ENCODE measurements at places on chromosomes 2 and 18.

DNA sequence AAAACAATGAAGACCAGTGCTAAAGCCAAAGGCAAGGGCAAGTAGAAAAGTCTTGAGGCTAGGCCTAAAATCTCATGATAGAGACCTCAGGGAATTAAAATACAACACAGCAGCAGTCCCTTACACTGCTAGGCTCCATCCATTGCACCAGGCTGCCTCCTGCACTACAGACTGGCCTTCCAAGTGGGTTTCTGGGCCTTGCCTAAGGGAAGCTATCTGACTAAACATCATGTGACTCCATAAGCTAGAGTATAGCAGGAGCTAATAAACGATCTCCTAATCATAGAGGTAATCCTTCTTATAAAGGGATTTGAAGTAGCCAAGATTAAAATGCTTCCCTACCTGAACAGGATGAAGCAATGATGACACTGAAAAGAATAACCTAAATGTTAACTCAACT is 77.6 kb upstream of the NFU1 start:
- DNase-seq: no peak

DNA sequence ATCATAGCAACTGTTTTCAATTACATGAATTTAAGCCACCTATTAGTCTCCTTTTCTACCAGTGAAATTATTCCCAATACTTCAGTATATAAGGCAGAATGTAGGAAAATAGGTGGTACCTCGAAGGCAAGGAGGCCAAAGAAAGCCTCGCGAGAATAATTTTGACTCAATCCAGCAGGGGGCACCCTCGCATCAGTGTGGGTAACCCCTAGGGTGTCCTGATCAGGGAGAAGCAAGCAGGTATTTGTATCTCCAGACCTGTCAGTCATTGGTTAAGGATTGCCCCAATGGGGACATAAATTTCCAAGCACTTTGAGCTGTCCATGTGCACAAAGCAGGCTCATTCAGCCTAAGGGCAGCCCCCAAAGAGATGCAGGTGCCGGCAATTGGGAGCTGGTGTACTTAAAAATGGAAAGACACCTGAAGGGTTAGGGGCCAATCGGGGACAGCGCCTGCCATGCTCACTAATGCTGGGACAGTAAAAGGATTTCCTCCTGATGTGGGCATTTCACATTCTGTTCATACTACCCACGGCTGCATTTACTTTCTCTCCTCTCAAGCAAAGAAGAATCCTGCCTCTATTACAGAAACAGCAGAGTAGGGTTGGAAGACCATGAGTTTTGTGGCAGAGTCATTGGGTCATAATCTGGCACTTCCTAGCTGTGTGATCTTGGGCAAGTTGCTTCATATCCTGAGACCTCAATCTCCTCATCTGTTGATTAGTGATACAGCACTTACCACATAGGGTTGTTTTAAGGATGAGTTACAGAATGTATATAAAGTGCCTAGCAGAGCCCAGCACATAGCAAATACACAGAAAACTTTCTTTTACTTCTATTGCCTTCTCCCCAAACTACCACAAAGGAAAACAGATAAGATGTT is 136.1 kb downstream of the ICOS start:
- DNase-seq: no peak

DNA sequence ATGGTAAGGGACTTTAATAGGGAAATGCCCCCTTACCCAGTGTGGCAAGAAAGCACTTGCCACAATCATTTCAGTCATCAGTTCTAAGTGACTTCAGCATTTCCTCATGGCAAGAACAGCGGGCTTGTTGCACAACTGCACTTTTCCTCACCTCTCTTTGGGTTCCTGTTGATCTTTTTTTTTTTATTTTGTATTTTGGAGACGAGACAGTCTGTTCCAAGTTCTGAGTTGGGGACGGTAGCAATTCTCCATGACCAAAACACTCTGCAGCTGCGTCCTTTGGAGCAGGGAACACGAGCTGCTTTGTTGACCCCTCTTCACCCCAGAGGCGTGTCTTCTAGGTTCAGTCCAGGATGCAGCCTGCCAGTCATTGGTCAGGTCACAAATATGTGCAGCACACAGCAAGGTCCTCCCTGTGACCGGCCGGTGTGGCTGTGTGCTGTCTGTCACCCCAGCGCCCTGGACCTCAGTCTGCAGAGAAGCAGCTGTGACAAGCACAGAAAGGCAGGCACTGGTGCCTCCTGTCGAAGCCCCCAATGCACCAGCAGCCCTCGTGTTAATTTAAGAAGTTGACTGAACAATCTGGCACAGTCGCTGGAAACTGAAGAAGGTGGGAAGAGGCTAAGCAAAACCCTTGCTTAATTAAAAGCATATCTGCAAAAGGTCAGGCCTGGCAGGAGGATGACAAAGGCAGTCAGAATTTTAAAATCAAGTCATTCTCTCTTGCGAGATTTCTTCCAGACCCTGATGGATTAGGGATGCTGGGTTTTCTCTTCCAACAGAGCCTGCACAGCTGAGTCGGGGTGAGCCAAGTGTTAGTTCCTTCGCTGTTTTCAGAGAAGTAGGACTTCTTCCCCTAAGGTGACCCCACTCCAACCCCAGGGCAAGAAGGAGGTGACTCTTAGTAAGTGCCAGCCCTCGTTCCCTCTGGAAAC is 96.7 kb upstream of the COPS8 start:
- DNase-seq: no peak

DNA sequence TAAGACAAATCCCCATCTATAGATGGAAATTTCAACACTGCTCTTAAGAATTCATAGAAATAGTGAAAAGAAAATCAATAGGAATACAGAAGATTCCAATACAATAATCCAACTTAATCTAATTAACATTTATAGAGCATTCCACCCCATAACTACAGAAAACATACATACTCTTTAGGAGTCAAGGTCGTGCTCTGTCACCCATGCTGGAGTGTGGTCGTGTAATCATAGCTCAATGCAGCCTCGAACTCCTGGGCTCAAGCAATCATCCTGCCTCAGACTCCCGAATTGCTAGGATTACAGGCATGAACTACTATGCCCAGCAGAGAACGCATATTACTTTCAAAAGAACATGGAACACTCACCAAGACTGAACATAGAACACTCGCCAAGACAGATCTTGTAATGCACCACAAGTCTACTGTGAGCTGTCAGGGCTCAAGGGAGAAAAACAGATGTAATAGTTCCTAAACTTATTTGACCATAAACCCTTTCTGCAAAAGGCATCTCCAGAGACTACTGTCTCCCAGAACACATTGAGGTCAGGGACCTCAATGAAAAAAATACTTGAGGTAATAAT is 14.1 kb downstream of the MEMO1 start:
- DNase-seq: no peak

DNA sequence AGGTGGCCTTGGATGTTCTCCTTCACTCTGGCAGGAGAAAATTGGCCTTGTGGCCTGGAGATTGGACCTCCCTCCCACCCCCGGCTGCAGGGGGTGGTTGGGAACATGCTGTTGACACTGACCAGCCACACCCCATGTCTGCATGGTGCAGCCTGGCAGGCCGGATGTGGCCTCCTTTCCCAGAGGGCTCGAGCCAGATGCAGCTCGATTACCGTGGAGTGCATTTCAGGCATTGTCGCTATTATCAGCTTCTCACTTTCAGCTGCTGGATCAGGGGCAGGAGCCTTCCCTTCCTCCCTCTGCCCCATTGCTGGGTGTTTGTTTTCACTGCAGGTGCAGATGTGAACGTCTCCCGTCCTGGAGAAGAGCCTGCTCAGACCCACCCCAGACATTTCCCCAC is 211.0 kb upstream of the SIX2 start:
- DNase-seq: no peak
